ENCODE measurements at places on chromosomes 5 and 9.

DNA sequence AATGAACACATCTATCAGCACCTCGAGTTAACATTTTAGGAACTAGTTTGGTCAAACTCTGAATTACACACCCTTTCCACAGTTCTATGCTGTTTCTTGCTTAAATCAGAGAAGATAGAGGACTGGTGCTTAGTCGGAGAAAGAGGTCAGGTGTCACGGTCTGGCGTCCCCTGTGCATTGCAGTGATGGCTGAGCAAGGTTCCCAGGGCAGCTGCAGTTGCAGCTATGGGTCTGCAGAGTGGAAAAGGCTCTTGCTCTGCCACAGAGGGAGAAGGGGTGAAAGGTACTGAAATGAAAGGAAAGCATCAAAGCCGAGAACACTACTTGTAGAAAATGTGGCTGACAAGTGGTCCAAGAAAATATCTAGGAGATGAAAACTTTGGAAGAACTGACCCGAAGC is 25.2 kb upstream of the SH3RF2 start:
- no peak for DNase-seq

DNA sequence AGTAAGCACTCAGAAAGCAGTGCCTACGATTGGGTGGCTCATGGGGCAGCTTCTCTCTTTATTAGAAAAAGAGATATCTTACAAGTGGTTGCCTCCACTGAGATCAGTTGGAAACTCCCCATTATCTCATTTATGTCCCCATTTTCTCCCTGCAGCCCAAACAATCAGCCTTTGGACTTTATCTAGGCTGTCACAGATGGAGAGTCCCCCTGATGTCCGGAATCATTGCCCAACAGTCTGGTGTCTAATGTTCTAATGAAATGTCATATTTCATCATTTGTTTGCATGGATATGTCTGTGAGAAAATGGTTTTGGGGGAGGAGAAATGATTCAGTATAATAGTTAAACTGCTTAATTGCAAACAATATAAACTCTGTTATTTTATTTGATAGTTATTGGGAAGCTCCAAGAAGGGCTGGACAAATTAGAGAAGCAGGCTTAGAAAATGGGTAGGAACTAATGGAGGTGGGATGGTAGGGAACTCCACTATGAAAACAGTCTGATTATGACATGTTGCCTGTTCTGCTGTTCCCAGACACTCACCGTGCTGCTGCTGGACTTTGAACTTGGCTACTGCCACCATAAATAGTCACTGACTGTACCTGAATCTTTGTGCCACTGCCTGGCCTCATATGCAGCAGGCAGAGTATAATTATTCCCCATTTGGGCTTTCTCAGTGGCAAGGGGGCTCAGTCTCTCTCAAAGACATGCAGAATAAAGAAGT is 38.3 kb upstream of the SMAD5 start:
- no peak for DNase-seq

DNA sequence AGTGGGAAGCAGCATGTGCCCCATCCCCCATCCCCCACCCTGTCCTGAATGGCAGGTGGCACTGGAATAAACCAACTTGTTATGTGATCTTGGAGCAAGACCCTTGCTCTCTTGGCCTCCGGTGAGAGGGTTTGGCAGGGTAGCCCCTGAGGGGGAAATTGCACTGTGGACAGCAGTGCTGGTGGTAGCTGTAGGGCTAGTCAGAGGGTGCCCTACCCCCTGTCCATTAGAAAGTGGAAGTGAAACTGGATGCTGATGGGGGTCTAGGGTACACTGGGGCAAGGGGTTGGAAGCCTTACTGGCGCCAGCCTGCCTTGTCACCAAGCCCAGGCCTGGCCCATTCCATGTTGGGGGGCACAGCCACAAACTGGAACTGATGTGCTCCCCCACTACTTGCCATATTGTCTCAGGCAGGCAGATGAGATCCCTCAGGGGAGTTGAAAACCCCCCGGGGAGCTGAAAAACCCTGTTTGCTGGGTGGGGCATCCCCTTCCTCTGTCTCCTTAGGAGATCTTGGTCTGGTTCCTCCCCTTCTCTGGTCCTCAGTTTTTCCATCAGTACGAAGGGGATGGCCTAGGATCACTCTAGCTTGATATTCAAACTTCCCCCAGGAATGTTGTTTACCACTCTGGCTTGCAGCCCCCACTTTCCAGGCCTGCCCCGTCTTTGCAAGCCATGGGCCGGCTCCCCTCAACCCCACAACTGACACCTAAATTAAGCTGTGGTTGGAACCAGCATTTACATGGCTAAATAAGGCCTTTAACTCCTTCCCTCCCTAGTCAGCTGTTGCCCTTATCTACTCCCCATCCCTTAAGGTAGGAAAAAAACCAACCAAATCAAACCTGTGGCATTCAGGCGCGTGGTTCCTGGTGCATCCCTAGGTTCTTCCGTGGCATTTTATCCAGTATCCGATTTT is 14.4 kb upstream of the SYNPO start:
- DNase-seq, result no peak

DNA sequence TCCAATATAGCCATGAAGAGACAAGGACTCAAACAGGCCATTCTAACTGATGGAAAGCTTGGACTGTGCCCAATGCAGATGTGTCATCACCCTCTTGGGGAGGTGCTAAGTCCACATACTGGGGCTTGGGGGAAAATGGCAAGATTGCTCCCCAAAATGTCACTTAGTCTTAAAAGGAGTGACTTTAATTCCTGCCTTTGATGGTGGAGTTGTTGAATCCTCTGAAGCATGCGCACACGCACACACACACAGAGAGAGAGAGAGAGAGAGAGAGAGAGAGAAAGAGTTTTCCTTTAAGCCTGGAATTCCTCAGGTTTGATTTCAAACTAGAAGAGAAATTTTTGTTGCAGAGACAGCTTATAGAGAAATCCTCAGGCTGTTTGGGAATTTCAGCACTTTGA is 161.9 kb upstream of the GAS1 start:
- peak; percentile 47 for DNase-seq

DNA sequence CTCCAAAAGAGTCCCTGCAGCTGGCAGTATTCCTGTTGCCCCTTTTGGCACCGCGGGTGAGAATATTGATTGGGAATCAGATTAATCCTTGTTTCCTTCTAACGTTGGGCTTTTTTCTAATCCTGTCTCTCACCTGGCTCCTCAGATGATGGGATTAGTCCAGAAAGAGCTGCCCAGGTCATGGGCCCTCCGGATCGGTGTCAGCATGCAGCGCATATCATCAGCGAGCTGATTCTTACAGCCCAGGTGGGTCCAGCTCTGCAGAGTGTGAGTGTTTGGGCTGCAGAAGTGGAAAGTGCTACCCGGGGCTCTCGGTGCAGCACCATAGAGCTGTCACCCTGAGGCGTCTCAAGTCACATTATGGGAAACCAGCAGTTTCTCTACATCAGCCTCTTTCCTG is 40.9 kb upstream of the PRDM12 start:
- no peak for DNase-seq

DNA sequence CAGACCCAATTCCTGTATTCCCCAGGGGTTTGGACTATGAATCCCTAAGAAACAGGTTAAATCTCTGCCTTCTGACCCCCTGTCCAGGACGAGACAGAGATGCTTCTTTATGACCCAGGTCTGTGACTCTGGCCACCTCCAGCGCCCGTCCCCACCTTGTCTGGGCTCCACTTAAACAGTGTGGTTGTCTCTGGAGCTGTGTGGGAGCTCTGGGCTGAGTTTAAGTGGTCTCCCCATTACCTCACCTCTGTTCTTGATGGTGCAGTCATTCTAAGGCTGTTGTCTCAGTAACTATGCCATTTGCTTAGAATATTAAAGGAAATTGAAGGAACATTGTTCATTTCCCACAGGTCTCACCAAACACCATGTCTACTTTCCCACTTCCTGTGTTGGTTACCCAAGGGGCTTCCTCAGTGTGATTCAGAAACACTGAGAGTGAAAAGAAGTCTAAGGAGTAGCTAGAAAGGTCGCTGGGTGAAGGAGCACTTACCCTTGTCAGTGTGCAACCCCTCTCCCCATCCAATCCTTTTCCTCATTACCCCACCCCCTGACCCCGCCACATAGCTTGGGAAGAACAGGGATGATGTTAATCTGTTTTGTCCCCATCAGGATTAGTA is 127.8 kb upstream of the CKMT2 start:
- no peak for DNase-seq

- no peak for DNase-seq
Observed at GRCh38 chr9:84499969-84500582, 159.5 kb upstream of the SLC28A3 start.

- DNase-seq, result no peak
Observed at GRCh38 chr5:32981061-32981460, 269.9 kb downstream of the NPR3 start.

DNA sequence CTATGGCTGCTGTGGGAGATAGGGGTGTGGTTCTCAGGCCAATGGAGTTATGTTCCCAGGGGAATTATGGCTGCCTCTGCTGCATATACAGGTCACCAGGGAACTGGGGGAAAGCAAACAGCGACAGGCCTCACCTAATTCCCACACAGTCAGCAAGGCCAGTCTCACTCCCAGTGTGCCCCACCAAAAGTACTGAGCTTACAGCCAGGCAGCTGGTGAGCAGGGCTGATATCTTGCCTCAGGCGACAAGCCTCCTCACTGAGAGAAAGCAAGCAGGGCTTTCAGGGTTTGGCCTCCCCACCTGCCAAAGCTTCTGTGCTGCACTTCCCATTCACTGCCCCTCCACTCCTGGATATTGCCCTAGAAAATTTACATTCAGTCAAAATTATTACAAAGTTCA is 273.8 kb upstream of the TARS1 start:
- no peak for DNase-seq

- peak; percentile 81 for DNase-seq
Observed at GRCh38 chr5:55172051-55172899, 702 bp downstream of the CDC20B start.

DNA sequence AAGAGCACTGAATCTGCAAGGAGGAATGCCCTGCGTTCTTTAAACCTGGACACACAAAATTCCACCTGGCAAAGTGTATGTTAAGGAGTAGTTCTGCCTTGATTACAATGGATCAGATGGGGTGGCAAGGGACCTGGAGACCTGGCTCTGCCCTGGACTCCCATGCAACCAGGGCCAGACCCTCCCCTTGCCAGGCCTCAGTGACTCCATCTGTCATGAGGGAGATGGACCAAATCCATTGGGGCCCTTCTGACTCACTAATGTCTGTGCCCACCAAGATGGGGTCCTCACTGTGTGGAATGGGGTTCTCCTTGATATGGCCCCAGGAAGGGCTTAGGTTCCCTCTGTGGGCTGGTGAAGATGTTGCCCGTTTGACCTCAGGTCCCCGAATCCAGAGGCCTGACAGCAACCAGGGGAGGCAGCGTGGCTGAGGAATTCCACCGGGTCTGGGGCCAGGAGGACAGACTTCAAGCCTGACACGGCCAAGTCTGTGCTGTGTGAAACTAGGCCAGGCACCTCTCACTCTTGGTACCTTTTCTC is 100.3 kb downstream of the PAX5 start:
- no peak for DNase-seq

DNA sequence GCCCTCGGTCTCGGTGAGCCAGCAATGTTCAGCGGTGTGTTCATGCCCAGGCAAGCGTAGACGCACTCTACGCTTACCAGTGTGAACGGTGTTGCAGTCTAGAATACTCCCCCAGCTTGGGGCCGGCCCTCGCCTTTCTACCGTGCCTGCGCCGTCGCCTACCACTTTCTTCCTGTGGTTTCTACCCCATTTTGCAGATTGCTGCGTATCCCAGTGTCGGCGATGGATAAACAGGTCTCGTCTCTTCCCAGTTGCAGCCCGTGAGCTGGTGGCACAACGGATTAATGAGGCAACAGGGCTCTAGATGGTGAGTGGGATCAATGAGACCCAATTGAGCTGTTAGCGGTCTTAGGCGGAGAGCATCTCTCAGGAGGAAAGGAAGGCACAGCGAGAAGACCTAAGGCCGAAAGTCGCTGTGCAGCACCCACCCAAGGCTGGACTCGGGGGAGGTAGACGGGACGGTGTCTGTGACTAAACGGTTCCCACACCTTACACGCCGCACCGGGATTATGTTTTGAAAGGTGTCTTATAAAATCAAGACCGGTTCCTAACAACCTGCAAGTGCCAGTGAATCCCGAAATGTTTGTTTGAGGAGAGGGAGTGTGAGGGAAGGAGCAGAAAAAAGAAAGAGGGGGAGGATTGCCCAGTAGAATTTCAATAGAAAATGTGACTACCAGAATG is 5.8 kb downstream of the OTP start:
- no peak for DNase-seq

DNA sequence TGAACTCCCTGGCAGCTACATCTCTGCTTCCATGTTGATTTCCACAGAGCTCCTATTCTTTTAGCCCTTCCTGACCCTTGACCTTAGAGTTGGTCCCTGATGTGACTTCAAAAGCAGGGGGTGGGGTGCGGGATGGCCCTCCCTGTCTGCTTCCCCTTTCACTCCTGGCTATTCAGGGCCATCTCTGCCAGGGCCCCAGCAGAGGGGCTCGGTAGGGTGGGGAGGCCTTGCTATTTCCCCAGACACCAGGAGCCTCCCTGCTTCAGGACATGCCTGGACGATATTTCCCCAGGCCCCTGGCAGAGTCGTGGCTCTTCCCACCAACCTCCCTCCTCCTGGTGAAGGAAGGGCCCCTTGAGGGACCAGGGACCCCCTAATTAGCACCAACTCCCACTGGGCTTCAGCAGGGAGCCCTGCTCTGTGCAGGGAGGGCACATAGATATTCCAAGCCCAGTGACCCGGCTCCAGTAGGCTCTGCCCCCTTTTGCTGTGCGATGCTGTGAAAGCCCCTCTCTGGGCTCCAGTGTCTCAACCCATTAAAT is 17.3 kb downstream of the CORO2A start:
- no peak for DNase-seq

DNA sequence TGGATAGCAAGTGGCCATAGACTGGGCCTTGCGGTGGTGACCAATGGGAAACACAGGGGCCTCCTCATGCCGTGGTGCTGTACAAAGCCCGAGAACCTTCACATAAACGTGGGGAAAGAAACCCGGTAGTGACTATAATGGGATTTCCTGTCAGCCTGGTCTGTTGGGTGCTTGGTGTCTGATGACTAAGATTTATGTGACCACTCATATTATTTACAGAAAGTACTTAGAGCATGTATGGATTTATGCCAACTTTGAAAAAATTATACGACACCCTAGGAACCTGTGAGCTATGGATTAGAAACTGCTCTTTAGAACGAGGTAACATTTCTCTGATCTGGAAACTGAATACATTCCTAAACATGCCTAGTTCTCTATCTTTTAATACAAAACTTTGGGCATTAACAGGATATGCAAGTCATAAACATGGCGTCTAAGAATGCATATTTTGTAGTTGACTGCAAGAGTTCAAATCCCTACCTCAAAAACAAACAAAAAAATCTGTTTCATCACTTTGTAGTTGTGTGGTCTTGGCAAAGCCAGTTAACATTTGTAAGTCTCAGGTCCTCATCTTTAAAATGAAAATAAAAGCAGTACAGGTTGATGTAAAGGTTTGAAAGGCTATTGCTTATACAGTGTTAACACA is 85.4 kb downstream of the TMEM167A start:
- DNase-seq, result no peak

Measured in EL (cell line).